Tongue (tissue), 3 donors: ENCODE measurements at places on chromosomes 6 and 20.
A peak's percentile ranks its signal among the peaks of the same experiment; 100 is the strongest.

- DNase-seq: no peak
Measured at GRCh38 chr6:42367353-42368011, 84.2 kb downstream of the TRERF1 start.

GRCh38 chr6:124478906-124479305 lies 483.3 kb upstream of the RNF217 start:
- DNase-seq: no peak

GRCh38 chr6:33114406-33114805 lies 38.6 kb downstream of the HLA-DPB1 start:
- DNase-seq: no peak

DNA sequence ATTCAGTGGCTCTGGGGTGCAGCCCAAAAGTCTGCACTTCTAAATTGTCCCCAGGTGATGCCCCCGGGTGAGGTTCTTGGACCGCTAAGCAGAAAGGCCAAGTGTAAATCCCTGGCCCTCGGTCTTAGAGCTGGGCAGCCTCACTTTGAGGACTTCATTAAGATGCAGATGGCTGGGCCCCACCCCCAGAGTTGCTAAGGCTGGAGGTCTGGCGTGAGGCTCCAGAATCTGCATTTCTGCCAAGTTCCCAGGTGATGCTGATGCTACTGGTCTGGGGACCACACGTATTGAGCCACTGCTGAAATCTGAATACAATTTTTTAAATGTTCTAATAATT lies 735 bp upstream of the SLC23A2 start:
- DNase-seq: no peak

DNA sequence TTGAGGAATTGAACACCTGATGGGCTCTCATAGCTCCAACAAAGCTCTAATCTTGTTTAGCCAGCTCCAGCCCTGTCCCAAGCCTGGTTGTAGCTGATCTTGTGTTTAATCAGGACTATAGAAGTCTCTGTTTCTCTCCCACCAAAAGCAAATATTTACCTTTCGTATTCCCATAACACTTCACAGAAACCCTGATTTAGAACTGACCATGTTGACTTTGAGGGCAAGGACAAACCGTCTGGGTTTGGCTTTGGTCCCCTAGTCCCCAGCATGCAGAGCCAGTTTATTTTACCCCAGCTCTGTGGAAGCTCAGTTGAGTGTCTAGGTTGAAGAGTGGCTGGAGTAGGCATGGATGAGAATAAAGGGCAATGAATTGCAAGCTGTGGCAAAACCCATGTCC lies 18.0 kb upstream of the SIM1 start:
- no peak for DNase-seq

GRCh38 chr20:47606414-47606982 lies 104.8 kb downstream of the NCOA3 start:
- no peak for DNase-seq

GRCh38 chr6:42618686-42619085 lies 54.9 kb downstream of the UBR2 start:
- DNase-seq: no peak

GRCh38 chr6:8627085-8627861 lies 191.9 kb upstream of the SLC35B3 start:
- peak; percentile 18 for DNase-seq

- peak; percentile 23 for DNase-seq
Measured at GRCh38 chr20:41509316-41510200, 108.6 kb downstream of the CHD6 start.

DNA sequence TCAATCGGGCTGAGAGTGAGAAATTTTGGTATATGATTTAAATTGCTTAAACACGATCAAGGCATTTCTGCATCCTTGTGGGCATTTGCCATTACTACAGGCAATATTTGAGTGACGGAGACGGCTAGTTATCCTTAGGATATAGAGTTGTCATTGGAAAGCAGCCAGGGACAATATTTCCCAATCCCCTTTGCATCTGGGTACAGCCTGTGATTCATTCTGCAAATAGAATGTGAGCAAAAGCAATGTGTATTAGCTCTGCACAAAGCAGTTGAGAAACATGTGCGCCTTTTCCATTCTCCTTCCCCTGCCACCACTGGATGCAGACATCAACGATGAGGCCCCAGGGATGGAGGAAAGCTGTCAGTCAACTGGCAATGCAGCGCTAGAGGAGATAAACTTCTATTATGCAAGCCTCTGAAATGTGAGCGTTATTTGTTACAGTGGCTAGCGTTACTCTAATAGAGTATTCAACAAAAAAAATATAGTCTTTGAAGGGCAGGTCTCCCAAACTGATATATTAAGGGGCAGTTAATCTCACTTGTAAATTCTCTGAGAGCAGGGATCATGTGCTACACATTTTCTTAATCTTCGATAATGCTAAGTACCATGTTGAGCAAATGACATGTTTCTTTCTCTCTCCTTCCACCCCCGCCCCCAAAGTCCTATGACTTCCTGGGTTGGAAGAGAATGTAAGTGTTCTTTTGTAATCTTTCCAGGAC lies 37.1 kb upstream of the NCOA3 start:
- DNase-seq: peak; percentile 81

GRCh38 chr6:56540232-56541029 lies 102.3 kb downstream of the DST start:
- no peak for DNase-seq

GRCh38 chr6:104431096-104431495 lies 428.6 kb downstream of the HACE1 start:
- DNase-seq: no peak

GRCh38 chr6:82270881-82271635 lies 23.5 kb upstream of the IBTK start:
- peak; percentile 56 for DNase-seq

DNA sequence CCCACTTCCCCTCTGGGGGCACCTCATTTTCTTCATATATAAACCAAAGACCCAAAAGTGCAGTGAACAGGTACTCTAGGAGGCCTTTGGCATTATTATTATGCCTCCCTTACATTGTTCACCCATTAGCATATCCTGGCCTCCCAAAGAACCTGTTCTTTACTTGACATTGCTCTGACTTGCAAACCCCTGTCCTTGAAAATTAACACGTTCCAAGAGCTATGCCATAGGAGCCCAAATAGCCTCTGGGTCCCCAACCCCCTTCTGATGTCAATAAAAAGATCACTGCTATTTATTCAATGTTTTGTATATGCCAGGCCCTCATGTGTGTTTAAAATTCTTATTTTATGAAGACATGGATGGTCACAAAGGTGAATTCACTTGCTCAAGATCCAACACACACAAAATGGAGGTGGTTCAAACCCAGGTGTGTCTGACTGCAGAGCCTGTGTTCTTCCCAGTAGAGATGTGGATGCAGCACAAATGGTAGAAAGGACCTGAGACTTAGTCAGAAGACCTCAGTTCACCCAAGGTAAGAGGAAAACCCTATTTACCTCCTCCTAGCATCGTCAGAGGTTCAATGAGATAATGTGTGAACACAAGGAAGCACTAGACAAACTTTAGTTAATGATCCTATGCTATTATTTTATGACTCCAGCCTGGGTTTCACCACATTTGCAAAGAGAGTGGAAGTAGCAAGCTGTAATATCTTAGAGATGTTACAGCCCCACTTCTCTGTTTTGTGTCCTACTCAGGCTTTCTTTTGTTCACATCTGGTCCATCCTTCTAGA lies 36.6 kb downstream of the BCL2L1 start:
- no peak for DNase-seq

DNA sequence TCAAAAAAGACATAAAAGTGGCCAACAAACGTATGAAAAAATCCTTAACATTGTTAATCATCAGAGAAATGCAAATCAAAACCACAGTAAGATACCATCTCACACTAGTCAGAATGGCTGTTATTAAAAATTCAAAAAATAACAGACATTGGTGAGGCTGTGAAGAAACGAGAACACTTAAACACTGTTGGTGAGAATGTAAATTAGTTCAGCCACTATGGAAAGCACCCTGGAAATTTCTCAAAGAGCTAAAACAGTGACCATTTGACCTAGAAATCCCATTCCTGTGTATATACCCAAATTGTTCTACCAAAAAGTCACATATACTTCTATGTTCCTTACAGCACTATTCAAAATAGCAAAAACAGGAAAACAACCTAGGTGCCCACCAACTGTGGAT lies 24.9 kb upstream of the NT5E start:
- no peak for DNase-seq

GRCh38 chr6:122449069-122449468 lies 22.5 kb downstream of the SERINC1 start:
- no peak for DNase-seq

GRCh38 chr6:142947714-142948480 lies 2.9 kb upstream of the HIVEP2 start:
- DNase-seq: peak; percentile 69

- DNase-seq: no peak
Measured at GRCh38 chr6:21459641-21460040, 133.9 kb upstream of the SOX4 start.

DNA sequence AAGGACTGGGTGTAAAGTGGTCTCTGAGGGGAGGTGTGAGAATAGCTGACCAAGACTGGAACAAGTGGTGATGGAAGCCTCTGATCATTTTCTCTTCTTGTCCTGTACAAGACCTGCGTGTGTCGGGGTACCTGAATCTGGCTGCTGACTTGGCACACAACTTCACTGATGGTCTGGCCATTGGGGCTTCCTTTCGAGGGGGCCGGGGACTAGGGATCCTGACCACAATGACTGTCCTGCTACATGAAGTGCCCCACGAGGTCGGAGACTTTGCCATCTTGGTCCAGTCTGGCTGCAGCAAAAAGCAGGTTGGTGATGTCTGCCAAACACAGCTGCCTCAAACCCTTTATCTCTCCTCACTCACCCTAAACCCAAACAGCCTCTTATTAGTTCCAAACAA lies 1.7 kb upstream of the HSD17B8 start:
- DNase-seq: no peak

DNA sequence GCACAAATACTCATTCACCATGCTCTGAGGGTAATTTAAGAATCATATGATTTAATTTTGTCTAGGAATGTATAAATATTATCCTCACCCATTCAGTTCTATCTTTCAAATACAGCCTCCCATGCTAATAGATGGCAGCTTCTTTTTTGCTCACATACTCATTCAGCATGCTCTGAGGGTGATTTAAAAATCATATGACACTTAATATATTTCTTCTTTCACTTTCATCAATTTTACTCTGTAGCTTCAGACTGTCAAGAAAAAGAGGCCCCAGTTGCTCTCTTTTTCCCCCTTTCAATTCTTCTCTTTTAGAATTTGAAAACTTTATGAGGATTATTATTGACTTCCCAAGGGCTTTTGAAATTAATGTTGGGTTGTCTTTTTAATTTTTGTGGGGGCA lies 161.7 kb upstream of the LAMP5 start:
- DNase-seq: no peak

DNA sequence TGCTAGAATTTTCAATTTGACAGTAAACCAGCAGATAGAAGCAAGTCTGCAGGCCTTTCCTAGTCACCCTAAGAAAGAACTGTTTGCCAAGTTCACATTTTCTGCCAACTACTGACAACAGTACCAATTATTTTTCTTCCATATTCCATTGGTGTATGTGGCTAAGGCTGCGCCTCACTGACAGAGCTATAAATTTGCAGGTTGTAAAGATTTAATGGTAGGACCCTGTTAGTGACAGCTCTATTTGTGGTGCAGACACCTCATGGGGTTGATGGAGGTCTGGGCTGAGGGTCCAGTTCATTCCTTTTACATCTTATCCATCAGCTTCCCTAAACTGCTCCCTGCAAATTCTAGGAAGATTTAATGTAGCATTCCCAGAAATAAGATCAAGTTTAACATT lies 228.5 kb downstream of the FRK start:
- DNase-seq: no peak

DNA sequence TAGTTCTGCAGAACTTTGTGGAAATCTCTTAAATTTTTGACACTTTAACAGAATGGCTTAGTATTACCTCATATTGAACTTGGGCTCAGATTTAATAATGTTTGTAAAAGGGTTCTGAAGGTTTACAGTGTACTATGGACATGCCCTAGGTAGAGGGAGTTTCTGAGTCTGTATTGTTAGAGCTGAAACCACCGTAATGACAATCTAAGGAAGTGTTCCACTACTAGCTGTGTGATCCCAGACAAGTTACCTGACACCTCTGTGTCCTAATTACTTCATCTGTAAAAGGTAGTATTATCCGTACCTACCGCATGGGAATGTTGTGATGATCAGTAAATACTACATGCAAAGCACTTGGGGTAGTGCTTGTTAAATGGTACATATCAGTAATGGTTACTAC lies 86.9 kb downstream of the RREB1 start:
- DNase-seq: no peak

DNA sequence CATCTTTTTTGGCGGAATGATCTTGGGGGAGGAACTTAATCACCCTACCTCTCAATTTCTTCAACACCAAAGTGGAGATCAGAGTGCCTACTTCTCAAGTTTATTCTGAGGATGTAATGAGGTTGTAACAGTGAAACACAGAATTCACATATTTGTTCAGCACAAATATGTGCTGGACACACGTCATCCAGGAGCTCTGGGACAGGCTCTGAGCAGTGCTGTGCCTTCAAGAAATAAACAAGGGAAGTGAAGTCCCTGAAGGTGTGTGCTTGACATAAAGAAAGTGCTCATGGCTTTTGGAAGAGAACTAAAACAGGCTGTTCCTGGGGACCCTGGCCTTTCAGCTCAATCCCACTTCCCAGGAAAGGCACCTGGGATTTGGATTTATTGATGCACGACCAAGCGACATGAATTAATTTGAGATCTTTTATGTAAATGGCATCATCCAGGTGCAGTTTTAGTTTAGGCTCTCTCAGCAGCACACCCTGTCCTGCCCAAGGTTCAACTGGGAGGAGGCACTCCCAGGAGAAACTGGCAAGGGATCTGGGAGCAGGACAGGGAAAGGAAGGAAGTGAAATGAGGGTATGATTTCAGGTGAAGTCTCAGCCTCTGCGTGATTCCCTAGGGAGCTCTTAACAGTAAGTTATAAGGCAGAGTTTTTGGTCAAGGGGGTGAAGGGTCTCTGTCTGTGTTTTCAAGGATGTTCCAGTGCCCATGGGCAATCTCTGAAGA lies 211.0 kb downstream of the FOXA2 start:
- no peak for DNase-seq

DNA sequence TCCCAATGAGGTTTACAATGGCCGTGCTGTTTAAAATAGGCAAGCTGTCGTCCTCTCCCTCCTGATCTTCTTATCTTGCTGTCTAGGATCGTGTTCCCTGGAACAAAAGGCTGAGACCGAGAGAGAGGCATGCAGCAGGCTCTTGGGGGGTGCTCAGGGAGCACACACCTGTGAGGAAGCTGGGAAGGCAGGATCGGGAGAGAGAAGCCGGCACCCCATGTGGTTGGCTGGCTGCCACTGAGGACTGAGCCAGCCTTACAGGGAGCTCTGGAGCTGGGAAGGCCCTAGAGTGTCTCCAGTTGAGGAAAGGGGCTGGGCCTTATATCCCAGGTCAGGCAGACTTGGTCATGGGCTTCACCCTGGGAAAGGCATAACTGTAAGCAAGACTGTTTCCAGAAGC lies 184.2 kb downstream of the LY86 start:
- peak; percentile 32 for DNase-seq

GRCh38 chr6:10451828-10452509 lies 37.1 kb upstream of the TFAP2A start:
- no peak for DNase-seq

- DNase-seq: no peak
Measured at GRCh38 chr20:1496930-1497329, 5.7 kb upstream of the SIRPB2 start.

- no peak for DNase-seq
Measured at GRCh38 chr20:10523443-10523842, 88.3 kb downstream of the SLX4IP start.
